ENCODE measurements at places on chromosomes 1 and 21.
A peak's percentile ranks its signal among the peaks of the same experiment; 100 is the strongest.

DNA sequence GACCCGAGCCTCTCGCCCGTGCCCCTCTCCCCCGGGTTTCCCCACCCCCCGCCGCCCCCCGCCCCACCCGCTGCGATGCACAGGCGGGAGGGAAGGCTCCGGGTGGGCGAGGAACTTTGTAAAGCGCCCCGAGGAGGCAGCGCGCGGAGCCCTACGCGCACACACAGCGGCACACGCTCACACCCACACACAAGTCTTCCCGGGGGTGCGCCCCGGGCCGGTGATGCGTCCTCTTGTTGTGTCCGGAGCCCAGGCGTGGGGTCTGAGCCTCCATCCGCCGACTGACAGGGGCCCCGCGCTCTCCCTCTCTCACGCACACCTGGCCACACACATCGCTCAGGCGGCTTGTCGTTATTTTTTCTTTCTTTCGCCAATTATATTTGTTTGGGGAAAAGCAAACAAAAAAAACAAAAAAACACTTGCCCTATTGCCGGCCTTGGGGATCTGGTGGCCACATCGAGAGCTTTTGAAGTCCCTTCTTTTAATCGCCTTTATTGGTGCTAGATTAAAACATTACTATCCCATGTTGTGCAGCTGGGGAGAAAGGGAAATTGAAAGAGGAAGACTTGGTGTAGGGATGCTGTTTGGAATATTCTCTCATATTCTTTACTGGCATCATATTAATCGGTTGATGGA, 770 bp downstream of the NTNG1 start:
- DNase-seq = no peak

GRCh38 chr21:46097336-46098293, at the start of gene COL6A2:
TSS of gene COL6A2 (plus strand) at chr21:46098112.
- DNase-seq = no peak

- DNase-seq = no peak
Measured at GRCh38 chr21:45091550-45092322, 17.4 kb downstream of the ADARB1 start.

- DNase-seq = peak; percentile 86
Measured at GRCh38 chr1:99465176-99465900, 180.6 kb upstream of the PALMD start.
